T-helper 9 cell (primary cell): ENCODE measurements at places on chromosomes 3 and 15.

- no peak for DNase-seq
These were observed 31.5 kb downstream of the TMEM108 start for GRCh38 chr3:133069556-133070286.

GRCh38 chr15:56454836-56455235 is 10.1 kb downstream of the MNS1 start:
- DNase-seq = no peak

GRCh38 chr3:197317250-197317963 is 19.0 kb upstream of the DLG1 start:
- no peak for DNase-seq

DNA sequence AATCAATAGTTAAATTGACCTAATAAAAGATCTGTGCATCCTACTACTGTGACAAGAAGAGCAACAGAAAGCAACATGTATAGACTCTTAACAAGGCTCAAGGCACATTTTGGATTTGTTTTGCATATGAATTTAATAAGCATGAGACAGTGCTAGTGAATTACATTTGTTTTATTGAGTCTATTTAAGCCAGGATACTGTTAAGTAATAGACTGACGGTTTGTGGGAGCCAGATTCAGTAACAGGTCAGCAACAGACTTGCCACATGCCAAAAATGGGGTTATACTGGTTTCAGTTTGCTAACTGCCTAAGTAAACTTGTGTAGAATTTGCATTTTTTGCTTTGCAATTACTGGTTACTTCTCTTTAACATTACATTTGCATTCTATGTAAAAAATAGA is 54.0 kb downstream of the MBNL1 start:
- no peak for DNase-seq

DNA sequence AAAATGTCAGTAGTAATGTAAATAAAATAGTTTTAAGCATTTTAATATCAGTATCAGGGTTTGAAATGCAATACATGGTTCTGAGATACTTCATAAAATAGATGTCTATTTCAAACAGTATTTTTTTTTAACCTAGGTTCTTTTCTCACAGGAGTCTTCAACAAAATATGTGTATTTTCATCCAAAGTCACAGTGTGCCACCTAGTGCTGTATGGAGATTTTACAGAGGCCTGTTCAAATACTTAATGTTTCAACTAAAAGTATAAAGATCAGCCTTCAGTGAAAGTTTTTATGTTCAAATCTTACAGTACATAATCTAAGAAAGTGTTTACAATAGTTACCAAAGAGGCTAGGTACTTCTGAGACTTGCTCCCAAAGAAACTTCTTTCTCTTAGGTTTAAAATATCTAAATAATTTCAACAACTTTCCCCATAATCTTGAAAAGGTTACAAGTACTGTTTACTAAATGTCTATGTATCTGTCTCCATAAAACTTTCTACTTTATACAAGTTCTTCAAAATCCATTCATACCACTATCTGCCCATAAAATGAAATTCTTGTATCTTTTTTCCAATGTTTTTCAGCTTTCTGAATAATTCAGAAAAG is 38.3 kb downstream of the SCAPER start:
- DNase-seq = no peak

GRCh38 chr15:53918180-53919079 is 59.8 kb upstream of the UNC13C start:
- DNase-seq = no peak

GRCh38 chr15:39393575-39394335 is 187.1 kb upstream of the THBS1 start:
- DNase-seq = no peak

GRCh38 chr15:74531144-74531811 is 9.7 kb upstream of the ARID3B start:
- DNase-seq = no peak

GRCh38 chr3:129654131-129654530 is 47.7 kb upstream of the PLXND1 start:
- DNase-seq = no peak

DNA sequence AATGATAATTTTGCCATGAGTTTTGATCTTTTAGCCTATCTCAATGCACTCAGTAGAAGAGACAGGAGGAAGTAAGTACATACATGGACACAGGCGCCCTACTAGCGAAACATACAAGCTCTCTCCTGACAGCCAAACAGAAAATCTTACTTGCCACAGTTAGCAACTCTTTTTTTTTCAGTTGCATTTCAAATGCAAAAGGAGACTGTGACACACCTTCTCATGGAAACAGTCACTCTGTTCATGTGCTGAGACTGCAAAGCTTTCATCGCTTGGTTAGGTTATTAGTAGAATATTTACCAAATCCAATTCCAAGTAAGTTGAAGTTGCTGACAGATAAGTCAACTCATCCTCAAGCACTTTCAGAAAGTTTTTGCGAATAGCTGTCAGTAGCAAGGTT is 223.3 kb downstream of the FOXP1 start:
- no peak for DNase-seq

DNA sequence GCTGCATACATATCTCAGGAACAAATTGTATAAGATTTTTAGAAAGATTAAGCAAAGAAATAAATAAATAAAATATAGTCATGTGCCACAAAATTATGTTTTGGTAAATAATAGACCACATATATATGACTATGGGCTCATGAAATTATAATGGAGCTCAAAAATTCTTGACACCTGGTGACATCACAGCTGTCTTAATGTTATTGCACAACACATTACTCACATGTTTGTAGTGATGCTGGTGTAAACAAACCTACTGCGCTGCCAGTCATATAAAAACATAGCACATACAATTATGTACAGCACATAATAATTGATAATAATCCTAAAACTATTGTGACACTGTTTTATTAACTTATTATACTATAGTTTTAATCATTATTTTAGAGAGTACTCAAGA is 1159.1 kb downstream of the SI start:
- no peak for DNase-seq

GRCh38 chr15:51051776-51052175 is 42.9 kb downstream of the TNFAIP8L3 start:
- DNase-seq = no peak

DNA sequence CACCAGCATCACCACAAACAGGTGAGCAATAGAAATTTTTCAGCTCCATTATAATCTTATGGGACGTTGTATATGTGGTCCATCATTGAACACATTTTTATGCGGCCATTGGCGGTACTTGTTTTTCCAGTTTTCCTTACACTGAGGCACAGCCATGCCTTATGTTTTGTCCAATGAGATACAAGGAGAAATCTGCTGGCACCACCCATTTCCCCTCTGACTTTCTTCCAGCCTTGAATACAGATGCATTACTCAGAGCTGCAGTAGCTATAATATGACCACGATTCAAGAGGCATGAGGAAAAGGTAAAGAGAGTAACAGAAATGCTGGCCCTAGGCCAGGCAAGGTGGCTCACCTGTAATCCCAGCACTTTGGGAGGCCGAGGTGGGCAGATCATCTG is 9.0 kb upstream of the PIK3R4 start:
- DNase-seq = no peak

GRCh38 chr15:89506026-89506686 is 9.8 kb upstream of the RHCG start:
- no peak for DNase-seq

DNA sequence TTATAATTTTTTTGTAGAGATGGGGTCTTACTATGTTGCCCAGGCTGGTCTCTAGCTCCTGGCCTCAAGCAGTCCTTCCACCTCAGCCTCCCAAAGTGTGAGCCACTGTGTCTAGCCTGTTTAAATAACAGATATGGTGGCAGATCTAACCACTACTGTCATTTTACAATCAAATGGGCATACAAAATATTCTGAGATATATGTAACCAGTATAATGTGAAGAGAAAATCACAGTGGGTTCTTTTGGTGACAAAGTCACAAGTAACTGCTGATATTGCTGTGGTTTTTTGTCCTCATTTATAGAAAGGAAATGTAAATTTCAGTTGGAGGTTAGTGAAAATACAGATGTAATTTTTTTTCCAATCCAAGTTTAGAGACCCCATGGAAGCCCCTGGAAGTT is 58.6 kb upstream of the ARHGEF3 start:
- DNase-seq = no peak

DNA sequence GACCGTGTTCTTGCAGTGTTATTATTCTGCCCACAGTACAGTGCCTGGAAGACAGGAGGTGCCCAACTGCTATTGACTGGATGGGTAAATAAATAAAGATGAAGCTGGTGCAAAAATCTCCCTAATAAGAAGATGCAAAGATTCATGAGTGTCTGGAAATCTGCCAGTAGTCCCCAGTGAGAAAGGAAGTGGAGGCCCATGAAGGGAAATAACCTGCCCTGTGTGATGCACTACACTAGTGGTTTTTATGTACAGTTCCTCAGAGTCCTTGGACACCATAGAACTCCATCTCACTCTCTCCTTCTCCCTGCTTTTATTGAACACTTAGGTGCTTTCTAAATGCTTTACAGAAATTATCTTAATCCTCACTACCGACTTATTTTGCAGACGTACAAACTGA is 8.3 kb upstream of the SUCLG2 start:
- DNase-seq = no peak

- no peak for DNase-seq
These were observed 8.9 kb upstream of the POLR2M start for GRCh38 chr15:57697588-57697987.

GRCh38 chr3:44981220-44981619 is 5.2 kb downstream of the EXOSC7 start:
- no peak for DNase-seq

- no peak for DNase-seq
These were observed 1.3 kb downstream of the TCF12 start for GRCh38 chr15:56919609-56920366.

DNA sequence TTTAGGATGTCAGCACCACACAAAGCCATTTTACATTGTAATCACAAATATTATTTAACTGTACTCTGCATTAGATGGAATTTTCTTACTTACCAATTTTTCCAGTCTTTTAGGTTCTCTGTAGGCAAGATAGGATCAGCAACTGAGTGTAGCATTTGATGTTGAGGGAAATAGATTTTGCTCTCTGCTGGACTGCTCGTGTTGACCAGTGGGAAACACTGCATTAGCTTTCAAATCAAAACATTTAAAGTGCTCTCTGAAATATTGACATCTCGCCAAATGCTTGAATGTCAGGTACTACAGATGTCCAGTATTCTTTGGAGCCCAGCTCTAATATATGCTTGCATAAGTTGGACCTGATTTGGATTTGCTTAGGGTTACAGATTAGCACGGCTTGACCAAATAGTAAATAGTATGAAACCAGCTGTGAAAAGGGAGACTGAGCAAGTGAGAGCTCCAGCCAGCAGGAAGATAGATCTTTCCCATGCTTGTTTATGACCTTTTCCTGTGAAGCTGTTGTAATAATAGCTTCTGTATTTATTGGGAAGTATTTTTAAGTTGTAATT is 29.5 kb downstream of the P2RY14 start:
- no peak for DNase-seq

GRCh38 chr3:60992395-60992794 is 258.9 kb downstream of the FHIT start:
- no peak for DNase-seq
